ENCODE measurements at places on chromosomes 11 and 22.

GRCh38 chr11:118295815-118296454 lies 8.6 kb upstream of the CD3E start:
- DNase-seq: no peak

- DNase-seq: no peak
Measured at GRCh38 chr22:30557243-30557642, 10.7 kb upstream of the SEC14L6 start.

GRCh38 chr11:71213696-71214552 lies 38.5 kb downstream of the SHANK2 start:
- DNase-seq: no peak

GRCh38 chr22:45817745-45818423 lies 146.2 kb downstream of the ATXN10 start:
- no peak for DNase-seq

DNA sequence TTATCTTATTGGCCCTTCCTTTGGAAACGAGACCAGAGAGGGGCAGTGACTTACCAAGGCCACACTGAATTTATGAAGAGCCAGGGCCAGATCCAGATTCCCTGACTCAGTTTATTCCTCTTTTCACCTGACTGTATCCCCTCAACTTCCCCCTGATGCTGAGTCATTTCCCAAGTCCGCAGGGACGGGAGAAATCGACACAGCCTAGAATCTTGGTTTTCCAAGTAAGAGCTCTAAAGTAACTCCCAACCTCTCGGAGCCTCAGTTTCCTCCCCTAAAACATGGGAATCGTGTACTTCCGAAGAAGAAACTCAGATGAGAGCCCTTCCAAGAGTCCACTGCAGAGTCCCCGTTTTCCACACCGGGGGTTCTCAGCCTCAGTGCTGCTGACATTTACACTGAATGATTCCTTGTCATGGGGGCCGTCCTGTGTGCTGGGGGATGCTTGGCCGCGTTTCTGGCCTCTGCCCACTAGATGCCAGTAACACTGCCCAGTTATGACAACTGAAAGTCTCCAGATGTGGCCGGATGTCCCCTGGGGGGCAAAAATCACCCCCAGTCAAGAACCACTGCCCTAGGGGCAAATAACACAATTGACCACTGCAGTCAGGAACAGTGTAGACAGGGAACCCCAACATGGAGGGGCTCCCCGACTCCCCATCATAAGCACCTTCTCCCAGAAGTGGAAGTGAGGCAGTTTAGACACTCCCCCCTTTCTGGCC lies 11.2 kb downstream of the MPST start:
- no peak for DNase-seq

DNA sequence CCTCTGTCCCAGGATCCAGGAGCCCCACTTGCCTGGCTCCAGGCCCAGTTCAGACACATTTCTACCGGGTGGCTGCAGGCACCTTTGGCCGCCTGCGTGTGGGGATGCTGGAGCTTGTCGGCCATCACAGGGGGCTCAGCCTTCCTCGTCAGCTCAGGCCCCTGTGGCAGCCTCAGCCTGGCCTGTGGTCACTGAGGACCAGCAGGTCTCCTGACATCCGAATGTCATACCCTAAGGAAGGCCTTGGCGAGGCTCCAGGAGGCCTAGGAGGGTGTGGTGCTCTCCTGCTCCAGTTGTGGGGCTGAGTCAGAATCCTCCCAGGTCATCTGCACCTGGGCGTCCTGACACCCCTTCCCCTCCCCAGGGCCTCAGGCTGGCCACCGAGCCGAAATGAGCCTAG lies 14.9 kb upstream of the SOX10 start:
- DNase-seq: no peak

DNA sequence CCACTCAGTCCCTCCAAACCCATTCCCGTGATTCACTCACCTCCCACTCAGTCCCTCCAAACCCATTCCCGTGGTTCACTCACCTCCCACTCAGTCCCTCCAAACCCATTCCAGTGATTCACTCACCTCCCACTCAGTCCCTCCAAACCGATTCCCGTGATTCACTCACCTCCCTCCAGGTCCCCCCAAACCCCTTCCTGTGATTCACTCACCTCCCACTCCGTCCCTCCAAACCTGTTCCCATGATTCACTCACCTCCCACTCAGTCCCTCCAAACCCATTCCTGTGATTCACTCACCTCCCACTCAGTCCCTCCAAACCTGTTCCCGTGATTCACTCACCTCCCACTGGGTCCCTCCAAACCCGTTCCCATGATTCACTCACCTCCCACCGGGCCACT lies 639.6 kb downstream of the BRD1 start:
- no peak for DNase-seq

GRCh38 chr22:37492428-37493344 lies 6.5 kb upstream of the MFNG start:
- DNase-seq: no peak
